ENCODE measurements at places on chromosomes 7 and 10.

DNA sequence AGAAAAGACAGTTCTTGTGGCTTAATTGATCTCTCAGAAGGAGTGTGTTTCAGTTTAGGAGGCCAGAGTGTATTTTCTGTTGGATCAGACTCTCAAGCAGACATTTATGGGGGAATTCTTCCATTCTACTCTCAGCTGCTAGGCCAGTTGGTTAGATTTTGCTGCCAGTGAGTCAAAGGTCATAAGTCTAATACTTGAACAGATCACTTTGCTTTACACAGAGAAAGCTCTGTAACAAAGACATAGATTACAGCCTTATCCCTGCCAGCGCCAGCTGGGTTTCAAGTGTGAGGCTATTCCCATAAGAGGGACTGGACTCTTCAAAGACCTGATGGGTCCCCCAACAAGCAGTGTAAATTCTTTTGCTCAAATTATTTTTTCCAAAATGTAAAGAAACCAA is 145.6 kb upstream of the SEMA3C start:
- DNase-seq, result no peak

- no peak for DNase-seq
Measured at GRCh38 chr10:121900443-121901174, 27.2 kb downstream of the ATE1 start.

DNA sequence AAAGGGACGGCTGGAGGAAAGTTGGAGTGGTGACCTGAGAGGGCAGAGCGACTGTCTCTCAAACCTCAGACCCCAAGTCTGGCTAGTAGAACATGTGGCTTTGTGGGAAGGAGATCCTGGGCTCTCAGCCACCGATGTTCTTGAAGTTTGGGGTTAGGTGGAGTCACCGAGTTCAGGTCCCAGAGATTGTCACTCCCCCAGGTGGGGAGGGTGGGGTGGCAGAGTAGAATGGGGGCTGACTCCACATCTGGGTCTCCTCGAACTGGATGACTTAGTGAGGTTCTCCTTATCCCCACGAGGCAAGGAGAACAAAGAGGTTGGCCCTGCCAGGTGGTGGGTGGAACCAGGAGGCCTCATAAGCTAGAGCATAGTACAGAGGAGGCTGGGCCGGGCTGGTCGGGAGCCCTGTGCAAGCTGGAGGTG is 14.7 kb upstream of the PNLIPRP2 start:
- no peak for DNase-seq

DNA sequence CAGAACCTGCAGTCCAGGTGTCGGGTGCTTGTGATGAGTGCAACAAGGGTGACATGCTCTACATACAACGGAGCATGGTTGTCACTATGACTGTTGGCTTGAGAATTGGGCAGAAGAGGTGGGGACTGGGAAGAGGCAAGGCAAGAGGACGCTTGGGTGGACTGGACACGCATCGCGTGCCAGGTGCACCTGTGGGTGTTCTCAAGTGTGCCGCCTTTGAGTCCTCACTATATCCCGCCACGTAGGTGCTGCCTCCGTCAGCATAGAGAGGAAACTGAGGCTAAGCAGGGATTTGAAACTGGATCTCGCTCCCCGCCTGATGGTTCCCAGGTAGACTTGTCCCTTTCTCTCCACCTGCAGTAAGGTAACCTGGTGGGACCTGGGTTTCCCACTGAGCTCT is 27.2 kb downstream of the CDH23 start:
- DNase-seq, result no peak

GRCh38 chr7:102288285-102288930 is 1.7 kb downstream of the SH2B2 start:
- DNase-seq, result no peak
